ENCODE measurements at places on chromosomes 6 and 20. TPM values are rescaled to one million over a fixed set of nuclear protein-coding genes. Genes with fewer than 3 reads are reported as not detected.

Gene ZNF831
- 4.2 TPM for total RNA-seq

Gene SLC22A1
- 1.3 TPM for total RNA-seq

GRCh38 chr20:36957875-36958667 lies 6.6 kb upstream of the SAMHD1 start:
- H3K27ac ChIP-seq = peak overlapping the region; percentile 42
- no peak overlapping the region for H3K4me3 ChIP-seq
- peaks cover 21% of the 10 kb centered on the region for H3K4me1 ChIP-seq

DNA sequence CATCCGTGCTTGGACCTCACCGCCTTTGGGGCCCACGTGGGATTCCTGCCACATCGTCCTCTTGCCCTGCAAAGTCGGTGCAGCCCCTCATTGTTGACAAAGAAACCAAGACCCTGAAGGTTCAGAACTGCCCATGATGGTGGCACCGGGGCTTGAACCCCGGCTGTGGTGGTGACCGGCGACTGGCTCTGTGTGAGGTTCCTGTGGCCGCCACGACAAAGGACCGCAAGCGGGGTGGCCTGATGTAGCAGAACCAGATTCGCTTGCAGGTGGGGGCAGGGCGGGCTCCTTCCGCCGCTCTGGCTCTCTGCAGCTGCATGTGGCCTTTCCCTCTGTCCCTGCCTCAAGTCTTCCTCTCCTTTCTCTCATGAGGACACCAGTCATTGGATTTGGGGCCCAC lies 28.7 kb downstream of the SLCO4A1 start:
- H3K27ac ChIP-seq = no peak overlapping the region
- no peaks in the 10 kb centered on the region for H3K27me3 ChIP-seq
- H3K4me3 ChIP-seq = no peak overlapping the region
- H3K36me3 ChIP-seq = no peaks in the 10 kb centered on the region
